Kidney (tissue), 22 donors: ENCODE measurements at places on chromosomes 3 and 15.

GRCh38 chr3:111594205-111594604 lies 941 bp downstream of the ZBED2 start:
- DNase-seq = peak; percentile 13

DNA sequence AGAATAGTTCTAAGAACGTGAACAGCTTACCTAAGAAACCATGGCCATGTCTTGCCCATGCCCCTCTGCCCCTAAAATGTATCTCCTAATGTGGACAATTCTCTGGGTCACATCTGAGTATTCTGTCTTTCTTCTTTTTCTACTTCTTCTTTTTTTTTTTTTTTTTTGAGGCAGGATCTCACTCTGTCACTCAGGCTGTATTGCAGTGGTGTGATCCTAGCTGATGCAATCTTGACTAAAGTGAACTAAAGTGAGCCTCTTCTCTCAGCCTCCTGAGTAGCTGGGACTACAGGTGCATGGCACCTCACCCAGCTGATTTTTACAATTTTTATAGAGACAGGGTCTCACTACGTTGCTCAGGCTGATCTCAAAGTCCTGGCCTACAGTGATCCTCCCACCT lies 204.8 kb upstream of the ZPLD1 start:
- no peak for DNase-seq

DNA sequence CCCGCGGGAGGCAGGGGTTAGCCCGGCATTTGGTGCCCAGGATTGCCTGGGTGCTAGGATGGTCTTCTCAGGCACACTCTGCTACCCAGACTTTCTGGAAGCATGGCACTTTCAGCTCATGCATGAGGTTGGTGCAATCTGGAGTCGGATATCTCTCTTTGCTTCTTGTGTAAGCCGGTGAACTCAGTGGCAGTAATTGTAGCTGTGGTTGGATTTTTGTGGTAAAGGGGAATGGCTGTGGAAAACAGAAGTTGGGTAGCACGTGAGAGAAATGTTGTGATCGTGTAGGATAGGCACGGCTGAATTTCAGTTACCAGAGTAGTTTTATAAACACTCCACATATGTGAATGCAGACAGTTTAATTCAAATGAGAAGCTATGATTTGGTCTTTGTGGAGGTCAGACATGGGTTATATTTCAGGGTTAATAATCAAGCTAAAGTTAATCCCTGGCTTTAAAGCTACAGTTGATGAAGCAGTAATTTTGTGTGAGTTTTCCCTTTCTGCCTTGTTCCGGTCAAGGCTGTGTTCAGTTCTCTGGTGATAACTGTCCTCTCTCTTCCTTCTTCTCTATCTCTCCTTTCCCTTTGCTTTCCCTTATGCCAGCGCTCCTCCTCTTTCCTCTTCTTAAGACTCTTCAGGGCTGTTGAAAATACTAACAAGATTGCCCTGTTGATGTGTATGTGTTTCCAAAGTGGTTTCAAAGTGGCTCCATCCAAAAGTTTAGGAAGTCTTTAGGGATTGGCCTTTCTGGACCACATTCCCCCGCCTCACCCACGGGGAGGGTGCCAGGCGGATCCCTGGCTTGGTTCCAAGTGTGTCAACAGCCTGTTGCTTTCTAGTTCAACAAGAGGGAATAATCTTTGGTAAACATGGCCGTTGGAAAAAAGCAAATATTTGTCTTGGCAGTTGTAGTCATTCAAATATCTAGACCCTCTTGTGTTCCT lies 404.6 kb upstream of the C2CD4B start:
- peak; percentile 29 for DNase-seq

- no peak for DNase-seq
Observed at GRCh38 chr3:178699364-178699763, 163.1 kb downstream of the KCNMB2 start.

- DNase-seq = no peak
Observed at GRCh38 chr3:86967062-86967461, 23.9 kb downstream of the VGLL3 start.

- DNase-seq = no peak
Observed at GRCh38 chr3:128563439-128563838, 70.4 kb upstream of the GATA2 start.
